ENCODE measurements at places on chromosomes 7 and 10.

DNA sequence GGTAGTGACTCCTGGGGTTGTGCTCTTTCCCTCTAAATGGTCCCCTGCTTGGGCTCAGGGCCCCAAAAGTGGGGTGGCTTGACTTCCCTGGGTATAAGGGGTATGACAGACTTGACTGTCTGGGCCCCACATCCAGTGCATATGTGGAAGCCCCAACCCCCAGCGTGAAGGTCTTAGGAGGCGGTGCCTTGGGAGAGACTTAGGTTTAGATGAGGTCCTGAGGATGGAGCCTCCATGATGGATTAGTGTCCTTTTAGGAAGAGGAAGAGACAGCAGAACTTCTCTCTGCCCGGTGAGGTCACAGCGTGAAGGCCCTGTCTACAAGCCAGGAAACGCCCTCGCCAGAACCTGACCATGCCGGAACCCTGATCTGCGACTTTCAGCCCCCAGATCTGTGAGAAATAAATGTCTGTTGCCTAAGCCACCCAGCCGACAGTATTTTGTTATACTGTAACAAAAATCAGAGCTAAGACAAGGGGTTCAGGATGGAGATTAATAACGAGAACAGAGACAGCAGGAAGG is 23.8 kb downstream of the PODXL start:
- DNase-seq, result no peak

GRCh38 chr10:15241306-15241705 is 72.8 kb upstream of the NMT2 start:
- no peak for DNase-seq

DNA sequence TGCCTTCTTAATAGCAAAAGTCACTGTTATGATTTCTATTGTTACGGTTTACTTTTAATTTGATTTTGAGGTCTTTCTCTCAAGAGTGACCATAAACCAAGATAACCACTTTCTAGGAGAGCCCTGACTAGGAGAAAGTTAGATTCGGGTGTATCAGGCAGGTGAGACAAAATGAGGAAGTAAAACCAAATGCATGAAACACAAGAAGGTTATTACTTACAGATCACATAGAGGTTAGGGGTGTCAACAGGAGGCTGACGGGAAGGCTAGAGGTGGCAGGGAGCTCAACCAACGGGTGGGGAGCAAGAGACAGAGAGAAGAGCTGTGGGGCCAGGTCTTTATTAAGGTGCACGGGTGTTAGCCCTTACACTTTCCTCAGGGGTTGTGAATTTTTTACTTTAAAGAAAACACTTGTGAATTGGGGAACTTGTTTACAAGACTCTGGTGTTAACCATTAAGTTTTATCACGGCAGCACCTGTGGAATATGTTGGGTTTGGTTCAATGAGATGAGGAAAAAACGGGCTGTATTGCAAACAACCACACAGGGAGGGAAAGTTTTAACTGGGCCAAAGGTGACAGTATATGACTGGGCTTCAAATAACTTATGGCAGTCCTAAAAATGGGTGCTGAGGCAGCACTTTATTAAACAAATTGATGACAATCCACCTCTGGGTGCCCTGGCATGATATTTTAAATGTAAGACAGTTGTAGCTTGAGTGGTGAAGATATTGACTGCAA is 154.9 kb downstream of the SDHAF3 start:
- no peak for DNase-seq

GRCh38 chr10:34247560-34247959 is 567.5 kb downstream of the PARD3 start:
- DNase-seq, result no peak

DNA sequence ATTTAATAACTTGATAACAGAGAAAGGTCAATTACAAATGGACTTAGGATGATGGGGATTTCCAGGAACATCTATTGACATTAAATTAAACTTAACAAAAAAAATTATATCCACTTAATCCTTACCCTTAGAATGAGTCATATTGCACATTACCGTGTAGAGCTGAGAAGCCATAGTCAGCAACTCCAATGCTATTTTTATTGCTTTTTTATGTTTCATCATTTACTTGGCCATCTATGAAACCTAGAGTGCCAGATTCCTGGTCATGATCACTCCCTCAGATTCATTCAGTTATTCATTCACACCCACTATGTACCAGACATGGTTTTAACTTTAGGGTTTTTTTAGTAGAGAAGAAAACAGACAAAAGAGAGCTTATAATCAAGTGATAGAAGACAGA is 1180.4 kb downstream of the CNTNAP2 start:
- no peak for DNase-seq

DNA sequence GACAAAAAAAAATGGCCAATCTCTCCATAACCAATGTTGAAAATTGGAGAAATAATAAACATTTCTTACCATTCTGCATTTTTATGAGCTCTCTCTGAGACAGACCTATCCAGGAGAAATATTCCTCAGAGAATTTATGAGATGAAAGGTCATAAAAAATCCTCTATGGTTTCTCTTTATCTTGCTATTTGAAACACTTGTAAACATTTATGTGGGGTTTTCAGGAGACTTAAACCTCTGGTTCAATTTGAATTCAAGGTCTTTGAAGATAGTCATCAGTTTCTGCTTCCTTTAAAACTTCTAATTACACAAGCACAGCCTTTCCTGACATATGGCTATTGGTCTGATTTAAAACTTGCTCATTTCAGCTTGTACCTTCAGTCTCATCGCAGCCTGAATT is 78.5 kb upstream of the APBB1IP start:
- DNase-seq, result no peak

DNA sequence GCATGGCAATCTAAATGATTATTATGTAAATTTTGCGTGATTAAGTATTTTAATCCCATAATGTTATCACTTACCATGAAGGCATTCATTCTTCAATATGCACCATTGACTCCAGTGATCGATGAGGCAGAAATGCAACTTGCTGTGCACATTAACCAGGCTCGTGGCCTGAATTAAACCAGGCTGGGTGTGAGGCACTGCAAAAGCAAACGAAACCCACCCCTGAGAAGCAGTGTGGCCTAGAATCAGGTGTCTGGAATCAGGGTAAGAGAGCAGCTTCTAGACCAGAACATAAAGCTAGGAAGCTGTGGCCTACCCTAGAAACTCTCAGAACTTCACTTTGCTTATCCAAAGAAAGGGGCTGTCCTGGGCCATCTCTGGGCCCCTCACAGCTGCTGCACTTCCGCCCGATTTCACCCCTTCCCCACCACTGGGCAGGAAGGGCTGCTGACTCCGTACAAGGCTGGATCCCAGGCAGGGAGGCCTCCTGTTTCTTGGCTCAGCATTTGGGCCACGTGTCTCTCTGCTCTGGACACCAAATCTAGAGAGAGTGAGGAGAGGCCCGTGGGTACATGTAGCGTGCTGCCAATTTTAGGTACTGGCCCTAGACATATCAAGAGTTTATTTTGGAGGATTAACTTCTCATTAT is 4.4 kb downstream of the PTPRE start:
- DNase-seq, result no peak

- no peak for DNase-seq
Measured at GRCh38 chr7:126778101-126778500, 474.6 kb downstream of the GRM8 start.

- DNase-seq, result no peak
Measured at GRCh38 chr7:90689260-90689659, 93.1 kb downstream of the CDK14 start.

DNA sequence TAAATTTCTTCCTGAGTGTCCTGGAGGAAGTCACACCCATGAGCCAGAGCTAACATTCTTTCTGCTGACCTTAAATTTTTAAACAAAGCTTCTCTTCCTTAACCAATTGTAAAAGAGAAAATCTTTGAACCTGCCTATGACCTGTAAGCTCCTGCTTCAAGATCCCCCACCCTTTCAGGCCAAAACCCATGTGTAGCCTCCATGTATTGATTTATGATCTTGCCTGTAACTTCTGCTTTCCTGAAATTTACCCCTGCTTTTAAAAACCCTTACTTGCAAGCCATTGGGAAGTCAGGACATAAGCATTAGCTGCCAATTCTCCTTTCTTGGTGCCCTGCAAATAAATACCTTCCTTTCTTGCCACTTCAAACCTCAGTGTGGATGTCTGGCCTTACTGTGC is 68.5 kb upstream of the HECTD2 start:
- DNase-seq, result no peak

GRCh38 chr10:124465003-124465776 is 3.6 kb downstream of the LHPP start:
- DNase-seq, result no peak

DNA sequence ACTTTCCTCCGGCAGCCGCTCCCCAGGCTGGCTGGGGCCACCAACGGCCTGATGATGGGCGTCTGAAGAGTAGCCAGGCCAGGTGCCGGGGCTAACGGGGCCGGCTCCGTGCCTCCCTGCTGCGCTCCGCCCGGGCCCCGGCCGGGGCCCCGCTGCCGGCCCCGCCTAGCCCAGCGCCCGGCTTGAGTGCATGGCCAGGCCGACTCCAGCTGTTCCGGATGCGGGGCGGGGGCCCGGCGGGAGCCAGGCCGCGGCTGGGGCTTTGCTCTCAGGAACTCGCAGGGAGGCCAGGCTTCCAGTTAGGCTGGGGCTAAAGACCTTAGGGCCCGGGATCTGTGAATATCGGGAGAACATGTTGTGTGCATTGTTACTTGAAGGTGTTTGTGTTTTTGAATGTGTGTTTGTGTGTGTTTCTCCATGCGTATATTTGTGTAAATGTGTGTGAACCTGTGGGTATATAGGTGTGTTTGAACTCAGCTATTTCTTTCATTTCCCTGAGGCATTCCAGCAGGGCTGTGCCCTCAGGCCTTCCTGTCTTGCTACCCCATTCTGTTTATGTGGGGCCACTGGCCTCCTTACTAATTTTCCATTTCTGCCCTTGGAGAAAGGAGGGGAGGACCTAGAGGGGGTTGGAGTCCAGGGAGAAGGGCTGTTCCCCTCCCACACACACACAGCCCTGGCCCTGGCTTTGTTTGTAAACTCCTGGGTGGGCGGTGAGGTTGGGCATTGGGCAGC is 1.1 kb upstream of the LBX1 start:
- DNase-seq, result no peak

GRCh38 chr10:26525586-26525985 is 87.4 kb downstream of the APBB1IP start:
- DNase-seq, result no peak

DNA sequence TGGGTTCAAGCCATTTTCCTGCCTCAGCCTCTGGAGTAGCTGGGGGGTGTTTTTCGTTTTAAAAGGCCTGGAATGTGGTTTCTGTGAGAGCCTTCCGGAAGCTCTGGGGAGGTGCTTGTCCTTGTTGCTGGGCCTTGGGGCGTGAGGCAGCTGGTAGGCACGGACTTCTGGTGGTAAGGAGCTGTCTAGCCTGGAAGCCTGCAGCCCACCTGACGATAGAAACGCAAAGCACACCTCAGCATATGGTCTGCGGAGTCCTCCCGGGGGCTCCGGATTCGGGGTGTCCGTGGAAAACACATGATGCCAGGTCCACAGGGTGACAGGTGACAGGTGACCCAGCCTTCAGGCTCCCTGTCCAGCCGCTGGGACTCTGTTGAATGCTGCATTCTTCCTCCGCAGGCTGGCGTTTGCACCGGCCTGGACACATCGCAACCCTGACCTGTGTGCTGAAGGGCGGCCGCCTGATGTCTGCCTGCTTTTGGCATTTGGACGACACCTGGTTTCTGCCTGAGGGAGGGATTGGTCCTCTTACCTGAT is 37.3 kb downstream of the INPP5A start:
- DNase-seq, result no peak

DNA sequence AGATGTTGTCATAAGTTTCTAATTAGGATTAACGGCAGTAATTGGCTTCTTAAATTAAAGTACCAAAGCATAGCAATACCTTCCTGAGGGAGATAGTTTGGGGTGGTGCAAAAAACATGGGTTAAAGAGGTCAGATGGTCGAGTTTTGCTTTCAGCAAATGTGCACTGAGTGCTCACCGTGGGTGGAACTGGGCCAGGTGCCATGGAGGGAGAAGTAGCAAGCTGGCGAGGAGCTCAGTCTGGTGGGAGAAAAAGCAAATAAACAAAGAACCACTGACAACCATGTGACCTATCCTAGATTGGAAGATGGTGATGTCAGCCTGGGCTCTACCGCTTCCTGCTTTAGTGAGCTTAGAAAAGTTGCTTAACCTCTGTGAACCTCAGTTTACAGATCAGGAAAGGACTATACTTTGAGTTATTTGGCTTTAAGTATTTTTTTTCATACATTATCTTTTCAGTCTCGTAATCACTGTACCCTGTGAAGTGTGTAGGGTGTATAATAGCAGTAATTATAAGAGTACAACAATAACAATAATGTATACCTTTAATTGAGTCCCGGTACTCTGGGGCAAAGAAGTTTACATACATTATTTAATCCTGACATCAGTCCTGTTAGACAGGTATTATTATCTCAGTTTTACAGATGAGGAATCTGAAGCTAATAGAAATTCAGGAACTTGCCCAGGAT is 69.0 kb upstream of the PDCD4 start:
- no peak for DNase-seq

- DNase-seq, result no peak
Measured at GRCh38 chr7:150781103-150781502, 19.1 kb downstream of the TMEM176B start.

- no peak for DNase-seq
Measured at GRCh38 chr10:116780691-116781205, 38.4 kb upstream of the HSPA12A start.

GRCh38 chr7:35694161-35694783 is 663 bp downstream of the HERPUD2 start:
- DNase-seq, result peak; percentile 43
